NCI-H1417 (cell line): ENCODE measurements at places on chromosomes 12 and 14.

- no peak for DNase-seq
Measured at GRCh38 chr12:30996255-30996654, 69.7 kb downstream of the TSPAN11 start.

DNA sequence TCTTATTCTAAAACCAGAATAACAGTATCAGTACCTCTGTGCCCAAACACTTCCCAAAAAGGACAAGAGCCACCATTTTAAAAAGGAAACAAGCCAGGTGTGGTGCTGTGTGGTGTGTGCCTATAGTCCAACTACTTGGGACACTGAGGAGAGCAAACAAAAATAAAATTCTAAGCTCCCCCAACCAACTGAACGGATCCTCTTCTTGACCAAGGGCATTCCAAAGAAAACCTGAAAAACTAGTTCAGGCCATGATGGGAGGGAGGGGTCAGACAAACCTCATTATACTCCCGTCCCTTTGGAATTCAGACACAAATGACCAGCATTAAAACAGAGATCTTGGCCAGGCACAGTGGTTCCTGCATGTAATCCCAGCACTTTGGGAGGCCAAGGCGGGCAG is 20.5 kb downstream of the SLC11A2 start:
- peak; percentile 30 for DNase-seq

GRCh38 chr12:29681370-29681769 is 102.4 kb downstream of the TMTC1 start:
- DNase-seq, result no peak

DNA sequence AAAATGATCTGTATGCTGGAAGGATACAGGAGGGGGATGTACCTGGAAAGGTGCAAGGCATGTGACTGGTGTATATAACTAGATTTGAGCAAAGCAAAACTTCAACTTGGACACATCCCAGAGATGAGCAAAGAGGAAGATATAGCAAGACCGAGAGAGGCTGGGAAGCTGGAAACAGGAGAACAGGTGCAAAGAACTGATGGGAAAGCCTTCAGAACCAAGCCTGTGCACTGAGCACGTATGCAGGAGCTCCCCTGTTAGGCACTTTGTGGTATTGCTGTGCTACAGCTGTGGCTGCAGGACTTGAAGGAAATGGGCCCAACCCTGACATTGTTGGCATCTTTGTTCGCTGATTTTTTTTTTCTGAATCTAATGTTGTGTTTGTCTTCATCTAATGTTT is 120.7 kb upstream of the PWP1 start:
- DNase-seq, result peak; percentile 41

DNA sequence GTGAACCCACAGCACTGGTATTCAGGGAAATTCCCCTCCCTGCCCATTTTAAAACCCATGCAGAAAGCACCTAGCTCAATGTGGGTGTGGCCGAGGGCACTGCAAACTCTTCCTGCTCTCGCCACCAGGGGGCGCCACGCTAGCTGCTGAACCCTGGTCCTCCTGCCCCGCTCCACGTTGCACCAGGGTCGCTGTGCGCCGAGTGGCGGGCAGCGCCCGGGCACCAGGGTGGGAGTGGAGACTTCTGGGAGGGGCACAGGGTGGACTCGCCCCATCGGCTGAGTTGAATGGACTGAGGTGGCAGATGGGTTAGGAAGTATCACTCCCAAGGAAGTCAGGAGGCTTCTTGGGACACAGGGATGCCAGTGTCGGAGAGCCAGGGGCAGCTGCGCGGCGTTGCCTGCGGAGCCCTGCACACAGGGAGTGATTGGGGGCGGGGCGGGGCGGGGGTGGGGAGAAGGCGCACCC is 48.1 kb upstream of the BCL11B start:
- DNase-seq, result peak; percentile 62

DNA sequence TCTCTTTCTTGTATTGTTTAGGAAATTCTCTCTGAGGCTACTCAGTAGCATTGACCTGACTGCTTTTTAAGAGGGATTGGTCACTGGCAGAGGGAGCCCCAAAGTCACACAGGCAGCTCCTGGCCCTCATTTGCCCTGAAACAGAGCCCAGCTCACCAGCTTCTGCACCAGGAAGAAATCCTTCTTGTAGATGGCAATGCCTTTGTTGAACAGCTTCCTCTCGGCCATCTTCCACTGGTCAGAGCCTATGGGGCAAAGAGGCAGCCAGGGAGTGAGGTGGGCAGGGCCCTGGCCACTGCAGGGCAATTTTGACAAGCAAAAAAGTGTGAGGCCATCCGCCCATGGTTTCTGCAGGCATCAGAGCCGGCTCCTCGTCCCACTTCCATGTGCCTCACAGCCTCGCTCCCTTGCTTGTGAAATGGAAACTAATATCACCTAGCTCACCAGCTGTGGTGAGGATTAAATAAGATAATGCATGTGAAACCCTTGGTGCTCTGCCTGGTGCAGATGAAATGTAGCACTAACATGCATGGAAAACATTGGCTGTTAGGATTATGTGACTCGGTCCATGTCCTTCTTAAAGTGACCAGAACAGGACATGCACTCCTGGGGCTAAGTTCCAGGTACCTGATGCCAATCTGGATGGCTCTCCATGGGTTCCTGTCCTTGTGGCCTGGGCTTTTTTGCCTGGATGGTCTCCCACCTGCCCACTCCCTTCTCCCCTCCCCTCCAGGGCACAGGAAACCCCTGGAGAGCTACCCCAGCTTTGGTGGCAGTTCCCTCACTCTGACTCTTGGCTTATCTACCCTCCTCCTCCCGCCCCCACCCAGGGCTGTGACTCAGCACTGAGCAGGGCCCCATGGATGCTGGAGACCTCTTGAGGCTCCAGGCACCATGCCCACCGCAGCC is 11.2 kb upstream of the PNMA1 start:
- DNase-seq, result no peak

GRCh38 chr12:2449586-2449985 is 345.2 kb upstream of the FKBP4 start:
- no peak for DNase-seq

DNA sequence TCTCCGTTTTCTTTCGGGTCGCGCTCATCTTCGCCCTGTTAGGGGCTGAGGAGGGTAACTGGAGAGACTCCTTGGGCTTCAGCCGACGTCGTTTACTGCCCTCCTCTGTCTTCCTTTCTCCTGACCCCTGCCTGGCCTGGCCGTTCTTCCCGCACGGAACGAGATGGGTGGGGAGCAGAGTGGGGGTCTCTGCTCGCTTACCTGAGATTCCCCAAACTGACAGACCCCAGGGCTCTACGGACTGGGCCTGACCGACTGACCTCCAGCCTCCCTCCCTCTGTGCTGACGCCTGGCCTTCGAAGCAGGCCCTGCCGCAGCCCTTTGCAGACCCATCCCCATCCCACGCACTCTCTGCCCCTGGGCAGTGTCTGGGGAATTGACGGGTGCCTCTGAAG is 439 bp downstream of the GOLGA5 start:
- DNase-seq, result peak; percentile 62

GRCh38 chr12:9773216-9773877 is 12.6 kb upstream of the CD69 start:
- DNase-seq, result no peak

GRCh38 chr12:20183563-20183962 is 184.8 kb upstream of the PDE3A start:
- DNase-seq, result no peak

- no peak for DNase-seq
Measured at GRCh38 chr12:53402871-53403270, 20.8 kb upstream of the AMHR2 start.

DNA sequence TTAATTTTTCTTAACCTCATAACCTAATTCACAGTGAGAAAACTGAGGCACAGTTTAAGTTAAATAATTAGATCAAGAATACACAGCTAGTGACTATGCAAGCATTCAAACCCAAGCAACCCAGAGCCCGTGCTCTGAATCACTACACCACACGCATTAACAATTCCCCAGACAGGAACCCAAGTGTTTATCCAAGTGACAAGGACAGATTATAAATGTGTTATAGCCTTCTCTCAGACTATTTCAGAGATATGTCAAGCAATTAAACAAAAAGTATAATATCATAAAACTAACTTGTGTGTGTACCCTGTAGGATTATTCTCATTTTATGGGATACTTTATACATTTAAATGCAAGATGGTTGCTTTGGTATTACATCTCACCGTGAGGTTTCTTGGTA is 43.8 kb downstream of the MED13L start:
- DNase-seq, result no peak
